Left kidney (tissue), 8 donors: ENCODE measurements at places on chromosomes 11 and 22. TPM values are rescaled to one million over a fixed set of nuclear protein-coding genes. Genes with fewer than 3 reads are reported as not detected.

Gene SCN3B
- polyA plus RNA-seq = 2.5 TPM

Gene KMT5B
- polyA plus RNA-seq = 93.1 TPM

Gene DMC1
- polyA plus RNA-seq = 8.1 TPM

Gene NCF4
- polyA plus RNA-seq = 2.0 TPM

Gene OR51B5
- polyA plus RNA-seq = 0.20 TPM

Gene NOL12
- polyA plus RNA-seq = 19.9 TPM

Gene NELL1
- polyA plus RNA-seq = 2.6 TPM

Gene GLYATL2
- polyA plus RNA-seq = 4.6 TPM

Gene POLD3
- 44.3 TPM for polyA plus RNA-seq

Gene UPK3A
- polyA plus RNA-seq = 1.5 TPM

DNA sequence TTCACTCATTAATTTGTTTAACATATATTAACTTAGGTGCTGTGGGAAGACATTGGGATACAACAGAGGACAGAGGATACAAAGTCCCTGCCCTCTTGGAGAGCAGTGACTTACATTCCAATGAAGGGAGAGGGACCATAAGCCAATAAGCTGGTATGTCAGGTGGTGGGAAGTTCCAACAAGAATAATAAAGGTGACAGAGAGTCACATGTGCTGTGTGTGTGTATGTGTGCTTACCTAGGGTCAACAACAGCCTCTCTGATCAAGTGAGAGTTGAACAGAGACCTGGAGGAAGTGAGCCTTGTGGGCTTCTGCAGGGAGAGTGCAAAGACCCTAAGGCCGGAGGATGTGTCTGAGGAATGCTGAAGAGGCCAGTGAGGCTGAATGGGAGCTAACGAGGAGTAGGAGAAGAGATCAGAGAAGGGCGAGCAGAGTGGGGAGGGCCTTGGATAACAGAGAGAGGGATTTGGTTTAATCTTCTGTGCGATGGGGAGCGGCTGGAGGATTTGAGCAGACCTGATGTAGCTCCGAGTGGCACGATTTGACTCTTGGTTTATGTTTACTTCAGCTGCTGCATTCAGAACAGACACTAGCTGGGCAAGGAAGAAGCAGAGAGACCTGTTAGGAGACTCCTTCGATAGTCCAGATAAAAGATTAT is 35.3 kb downstream of the MAP6 start:
- no peak for DNase-seq

- DNase-seq = no peak
These were observed 16.3 kb downstream of the LDHAL6A start for GRCh38 chr11:18471995-18472394.

DNA sequence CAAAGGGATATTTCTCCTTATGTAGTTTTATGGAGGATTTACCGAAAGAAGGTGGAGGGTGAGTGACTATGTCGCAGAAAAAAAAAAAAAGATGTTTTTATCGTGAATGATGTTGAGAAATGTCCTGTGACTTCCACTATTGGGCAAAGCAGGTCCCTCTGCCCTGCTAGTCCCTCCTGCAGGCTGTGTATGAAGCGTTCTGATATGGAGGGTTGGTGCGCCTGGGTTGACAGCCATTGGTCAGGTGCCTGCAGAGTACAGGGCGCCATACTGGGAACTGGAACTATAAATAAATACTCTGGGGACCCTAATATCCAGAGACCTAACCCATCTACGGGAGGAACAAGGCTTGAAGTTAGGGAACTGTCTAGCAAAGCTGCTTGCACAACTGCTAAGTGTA is 1.5 kb downstream of the IL17RA start:
- no peak for DNase-seq

DNA sequence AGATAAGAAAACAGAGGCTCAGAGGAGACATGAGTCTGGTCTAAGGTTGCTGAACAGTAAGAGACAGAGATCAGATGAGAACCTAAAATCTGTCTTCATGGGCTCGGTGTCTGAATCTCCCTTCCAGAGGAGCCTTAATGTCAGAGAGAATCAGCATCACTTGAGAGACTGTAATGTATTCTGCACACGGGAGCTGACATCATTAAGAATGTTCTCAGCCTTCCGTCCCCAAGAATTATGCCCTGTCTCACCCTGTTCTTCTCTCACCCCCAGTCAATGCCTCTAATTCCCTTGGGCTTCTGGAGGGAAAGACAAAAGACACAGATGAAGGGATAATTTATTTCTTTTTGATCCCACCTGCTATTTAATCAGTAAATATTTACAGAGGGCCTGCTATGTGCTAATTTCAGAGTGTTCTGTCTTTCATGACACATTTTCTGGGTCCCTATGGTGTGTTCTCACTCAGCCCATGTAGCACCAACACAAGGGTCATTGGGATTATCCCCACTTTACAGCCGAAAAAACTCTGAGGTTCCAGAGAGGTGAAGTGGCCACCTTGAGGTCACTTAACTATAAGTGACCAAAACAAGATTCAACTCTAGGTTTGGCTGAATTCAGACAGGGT is 61.8 kb downstream of the CD82 start:
- DNase-seq = no peak

GRCh38 chr11:68325907-68326220 is 13.5 kb downstream of the LRP5 start:
- DNase-seq = no peak

DNA sequence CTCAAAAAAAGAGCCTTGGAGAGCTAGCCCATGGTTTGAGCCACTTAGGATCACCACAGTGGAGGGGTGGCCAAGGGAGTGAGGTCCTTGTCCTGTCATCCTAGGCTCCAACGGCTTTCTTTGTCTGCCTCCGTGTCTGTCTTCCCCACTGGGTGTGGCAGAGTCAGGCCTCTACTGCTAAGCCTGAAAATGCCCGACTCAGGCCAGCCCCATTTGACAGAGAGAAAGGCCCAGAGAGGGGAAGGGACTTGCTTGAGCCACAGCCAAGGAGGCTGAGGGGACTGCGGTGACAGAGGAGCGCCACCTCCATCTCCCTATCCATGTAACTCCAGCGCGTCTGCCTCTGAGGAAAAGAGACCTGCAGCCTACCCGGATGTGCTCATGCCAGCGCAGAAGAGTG is 27.8 kb upstream of the CD82 start:
- DNase-seq = no peak

- DNase-seq = no peak
These were observed 126.1 kb downstream of the TRIM29 start for GRCh38 chr11:120011836-120012235.

DNA sequence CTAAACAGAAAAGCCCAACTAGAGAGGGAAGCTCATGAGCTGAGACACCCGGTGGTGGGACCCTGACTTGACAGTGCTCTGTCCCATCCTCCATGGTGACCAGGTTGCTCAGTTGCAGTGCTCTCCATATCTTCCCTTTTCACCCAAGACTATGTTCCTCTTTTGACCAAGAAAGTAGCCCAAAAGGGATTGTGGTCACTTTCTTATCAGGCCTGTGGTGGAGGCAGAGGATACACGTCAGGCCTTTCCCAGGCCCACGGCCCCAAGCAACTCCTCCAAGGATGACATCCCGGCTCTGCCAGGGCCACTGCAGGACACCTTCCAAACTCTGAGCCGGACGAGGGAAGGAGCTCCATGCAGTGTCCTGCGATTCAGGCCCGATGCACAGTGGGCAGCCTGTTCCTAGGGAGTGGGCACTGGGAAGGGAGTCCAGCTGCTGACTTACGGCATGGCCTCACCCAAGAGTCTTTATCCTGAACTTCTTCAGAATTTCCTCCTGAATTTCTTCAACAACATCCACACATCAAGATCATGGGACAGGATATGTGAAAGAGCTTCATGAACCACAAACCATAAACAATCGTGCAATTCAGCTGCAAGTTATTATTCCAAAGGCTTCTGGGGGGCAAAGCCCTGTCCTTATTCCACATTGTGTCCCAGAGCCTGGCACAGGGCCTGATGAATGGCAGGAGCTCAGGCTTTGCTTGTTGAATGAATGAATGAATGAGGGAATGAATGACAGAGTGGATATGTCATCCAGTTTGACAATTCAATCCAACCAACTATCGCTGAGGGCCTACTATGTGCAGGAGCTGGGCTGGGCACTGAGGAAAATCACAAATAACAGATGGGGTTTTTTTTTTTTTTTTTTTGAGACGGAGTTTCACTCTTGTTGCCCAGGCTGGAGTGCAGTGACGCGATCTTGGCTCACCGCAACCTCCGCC is 36.0 kb upstream of the MYH9 start:
- DNase-seq = no peak

- no peak for DNase-seq
These were observed 34.1 kb downstream of the LMO1 start for GRCh38 chr11:8229299-8230177.

- DNase-seq = no peak
These were observed 254.2 kb downstream of the TENM4 start for GRCh38 chr11:79186669-79187068.

DNA sequence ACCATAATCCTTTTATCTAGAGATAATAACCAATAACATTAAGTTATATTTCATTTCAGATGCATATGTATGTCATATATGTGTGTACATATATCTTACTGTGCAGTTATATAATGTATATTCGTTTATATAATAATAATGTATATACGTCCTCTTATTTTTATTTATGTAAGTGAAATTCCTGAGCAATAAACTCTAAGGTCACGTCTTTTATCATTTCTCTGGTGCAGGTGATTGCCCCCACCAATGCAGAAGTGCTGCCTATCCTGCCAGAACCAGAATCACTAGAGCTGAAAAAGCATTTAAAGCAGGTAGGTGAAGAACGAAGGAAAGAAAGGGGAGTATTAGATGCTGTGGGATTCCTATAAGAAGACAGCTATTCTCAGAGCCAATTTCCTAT is 8.8 kb downstream of the MADD start:
- DNase-seq = no peak

DNA sequence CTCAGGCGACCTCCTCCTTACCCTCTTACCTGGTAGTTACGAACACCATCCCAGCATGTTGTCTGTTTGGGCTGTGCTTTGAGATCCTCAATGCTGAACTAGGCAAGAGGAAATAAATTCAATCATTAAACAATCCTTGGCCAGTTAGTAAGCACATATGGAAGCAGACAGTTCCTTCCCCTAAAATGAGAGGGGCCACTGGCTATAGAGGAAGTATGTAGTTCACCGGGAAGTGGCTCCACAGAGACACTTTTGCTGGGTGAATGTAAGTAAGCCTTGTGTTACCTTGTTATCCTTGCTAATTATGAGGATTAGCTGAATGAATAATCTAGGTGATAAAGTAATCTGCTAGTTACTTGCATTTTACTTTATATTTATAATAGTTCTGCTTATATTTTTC is 2.9 kb downstream of the THYN1 start:
- no peak for DNase-seq

- peak; percentile 80 for DNase-seq
These were observed 6.3 kb downstream of the CEND1 start for GRCh38 chr11:783581-784015.

GRCh38 chr11:31240340-31240904 is 129.1 kb downstream of the DCDC1 start:
- DNase-seq = peak; percentile 57

DNA sequence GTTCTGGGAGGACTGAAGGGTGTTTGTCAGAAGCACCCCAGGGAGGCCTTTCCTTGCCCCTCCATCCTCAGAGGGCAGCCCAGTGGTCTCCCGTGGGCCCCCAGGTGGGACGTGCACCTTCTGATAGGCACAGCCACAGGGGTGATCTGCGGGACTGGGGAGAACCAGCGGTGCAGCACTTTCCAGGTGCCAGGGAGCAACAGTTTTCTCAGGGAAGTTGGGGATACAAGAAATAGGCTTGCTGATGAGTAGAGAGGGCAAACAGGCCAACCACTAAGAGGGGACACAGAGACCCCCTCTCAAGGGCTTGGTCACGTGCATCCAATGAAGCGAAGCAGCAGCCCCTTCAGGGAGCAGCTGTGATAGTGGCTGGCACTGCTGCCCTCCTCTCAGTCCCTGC is 107.1 kb upstream of the BID start:
- DNase-seq = no peak
